ENCODE measurements at places on chromosomes 2 and 18.

- DNase-seq = peak; percentile 20
Observed at GRCh38 chr2:25879133-25879730, 945 bp upstream of the ASXL2 start.

GRCh38 chr2:10497797-10498251 is 49.7 kb upstream of the ODC1 start:
- peak; percentile 40 for DNase-seq

DNA sequence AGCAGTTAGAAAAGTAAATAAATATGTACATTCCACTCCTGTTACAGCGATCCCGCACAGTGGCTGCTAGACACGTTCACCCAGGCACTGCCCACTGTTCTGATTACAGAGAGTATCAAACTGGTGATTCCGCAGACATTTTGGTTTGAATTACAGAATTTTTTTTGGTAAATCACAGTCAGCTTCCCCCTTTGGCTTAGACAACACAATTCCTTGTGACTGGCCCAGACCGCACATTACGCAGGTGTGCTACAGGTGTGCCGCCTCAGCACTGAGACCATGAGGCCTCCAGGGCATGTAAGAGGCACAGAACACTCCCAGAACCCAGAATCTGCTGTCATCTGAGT is 112.3 kb downstream of the PXDN start:
- peak; percentile 64 for DNase-seq

DNA sequence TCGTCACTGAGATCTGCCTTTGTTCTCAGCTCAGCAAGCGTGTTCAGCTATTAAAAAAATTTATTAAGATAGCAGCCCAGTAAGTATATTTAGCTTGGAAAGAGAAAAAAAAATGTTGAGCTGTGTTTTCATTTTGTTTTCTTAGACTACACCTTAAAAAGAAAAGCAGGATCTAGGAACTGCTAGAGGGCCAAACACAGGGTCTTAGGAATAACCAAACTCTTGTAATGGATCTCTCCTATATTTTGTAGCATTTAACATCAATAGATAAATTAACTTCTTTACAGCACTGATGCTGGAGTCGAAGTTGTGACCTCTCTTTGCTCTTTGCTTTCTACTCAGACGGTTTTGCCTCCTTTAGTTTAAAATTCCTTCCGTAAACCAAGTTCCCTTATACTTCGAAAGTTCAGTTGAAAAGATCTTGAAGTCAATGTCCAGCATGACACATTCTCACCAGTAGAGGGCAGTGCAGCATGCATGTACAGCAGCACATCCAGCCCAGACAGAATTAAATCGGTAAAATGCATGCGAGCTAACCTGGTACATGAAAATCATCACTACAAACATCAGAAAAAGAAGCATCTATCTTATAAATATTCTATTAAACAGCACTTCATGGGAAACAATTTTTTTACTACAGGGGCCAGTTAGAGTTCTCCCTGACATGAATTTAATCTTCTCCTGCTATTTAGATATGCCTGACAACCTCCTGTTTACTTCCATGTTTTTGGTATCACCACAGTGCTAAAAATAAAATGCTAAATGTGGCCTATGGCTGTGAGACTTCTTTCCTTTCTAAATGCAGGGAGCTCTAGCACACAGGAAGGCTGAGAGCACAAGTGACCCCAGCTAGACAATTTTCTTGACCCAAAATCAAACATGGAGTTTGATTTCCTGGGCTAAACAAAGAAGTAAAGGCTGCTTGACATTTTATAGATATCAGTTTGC is 48.2 kb upstream of the MAP3K20 start:
- DNase-seq = peak; percentile 83

DNA sequence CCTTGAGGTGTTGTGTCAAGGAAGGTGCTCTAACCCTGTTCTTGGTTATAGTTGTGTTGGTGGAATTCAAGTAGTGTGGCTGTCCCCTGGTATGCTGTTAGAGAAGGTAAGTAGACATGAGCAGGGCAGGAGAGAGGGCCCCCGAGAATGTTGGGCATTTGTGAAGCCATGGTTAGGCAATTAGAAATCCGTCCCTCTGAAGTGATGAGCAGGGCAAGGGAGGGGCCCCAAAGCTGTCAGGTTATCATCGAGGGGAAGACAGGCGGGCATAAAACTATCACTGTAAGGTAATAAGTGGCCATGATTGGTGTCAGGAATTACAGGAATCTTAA is 5.2 kb downstream of the XRCC5 start:
- no peak for DNase-seq

- DNase-seq = peak; percentile 18
Observed at GRCh38 chr2:83022631-83023210, 1436.4 kb downstream of the SUCLG1 start.

DNA sequence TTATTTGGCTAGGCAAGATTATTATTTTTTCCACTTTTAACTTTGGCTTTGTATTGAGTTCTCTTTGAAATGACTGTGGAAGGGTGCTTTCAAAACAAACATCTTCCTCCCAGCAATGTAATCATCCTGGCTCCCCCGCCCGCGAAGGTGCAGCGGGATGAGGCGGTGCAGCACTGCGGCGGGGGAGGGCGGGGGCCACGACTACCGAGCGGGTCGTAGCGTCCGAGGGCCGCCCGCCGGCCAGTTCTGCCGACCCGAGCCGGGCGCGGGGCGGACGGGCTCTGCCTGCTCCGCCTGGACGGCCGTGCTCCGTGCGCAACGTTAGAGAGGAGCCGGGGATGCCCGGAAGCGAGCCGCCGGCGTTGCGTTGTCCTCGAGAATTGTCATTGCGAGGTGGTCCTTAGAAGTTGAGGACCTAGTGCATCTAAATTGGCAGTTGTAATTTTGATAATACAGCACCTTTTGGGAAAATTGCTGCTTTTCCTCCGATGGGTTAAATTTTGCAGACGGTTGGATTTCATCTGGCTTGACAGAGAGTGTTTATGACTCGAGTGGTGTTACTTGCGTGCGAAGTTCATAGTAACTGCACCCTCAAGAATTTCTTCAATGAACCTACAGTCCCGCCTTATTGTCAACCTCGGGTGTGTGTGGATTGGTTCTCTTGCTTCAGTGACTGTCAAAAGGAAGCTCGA is 1.1 kb downstream of the EPC2 start:
- peak; percentile 84 for DNase-seq
